ENCODE measurements at places on chromosomes 2 and 18. TPM values are rescaled to one million over a fixed set of nuclear protein-coding genes. Genes with fewer than 3 reads are reported as not detected.

GRCh38 chr2:118148809-118149208, 60.5 kb downstream of the INSIG2 start:
- no peak for DNase-seq

GRCh38 chr2:112803691-112804521, 19.6 kb upstream of the IL1A start:
- DNase-seq = no peak

- no peak for DNase-seq
These were observed 552.4 kb downstream of the EPHA4 start for GRCh38 chr2:221019668-221020067.

Gene DUSP19
- polyA plus RNA-seq = 1.4 TPM

Gene RAB17
- polyA plus RNA-seq = 0.38 TPM

Gene ICOS
- polyA plus RNA-seq = 0.05 TPM
